ENCODE measurements at places on chromosomes 3 and 15. TPM values are rescaled to one million over a fixed set of nuclear protein-coding genes. Genes with fewer than 3 reads are reported as not detected.

DNA sequence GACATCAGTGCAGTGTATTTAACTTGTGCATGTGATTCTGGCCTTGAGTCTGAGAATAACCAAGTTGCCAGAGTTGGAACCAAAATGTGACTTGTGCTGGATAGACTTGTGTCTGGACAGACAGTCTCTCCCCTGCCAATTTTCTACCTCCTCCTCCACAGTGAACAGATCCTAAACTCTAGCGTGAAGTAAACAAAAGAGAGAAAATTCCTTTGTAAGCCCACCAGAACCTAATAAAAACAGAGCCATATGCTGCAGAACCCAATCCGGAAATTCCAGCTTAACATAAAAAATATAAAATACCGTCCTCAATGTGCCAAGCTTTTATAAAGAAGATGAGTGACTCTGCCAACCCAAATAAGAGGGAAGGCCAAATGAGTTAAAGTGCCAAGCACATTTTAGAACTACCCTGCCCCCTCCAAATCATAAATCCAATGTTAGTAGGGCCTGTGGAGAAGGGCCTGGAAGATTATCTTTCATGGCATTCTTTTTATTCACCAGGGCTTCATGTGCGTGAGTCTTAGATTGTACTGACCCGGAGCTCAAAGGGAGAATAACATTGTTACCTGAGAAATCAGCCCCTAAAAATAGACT lies 344.6 kb upstream of the PROK2 start:
- no peak for DNase-seq

DNA sequence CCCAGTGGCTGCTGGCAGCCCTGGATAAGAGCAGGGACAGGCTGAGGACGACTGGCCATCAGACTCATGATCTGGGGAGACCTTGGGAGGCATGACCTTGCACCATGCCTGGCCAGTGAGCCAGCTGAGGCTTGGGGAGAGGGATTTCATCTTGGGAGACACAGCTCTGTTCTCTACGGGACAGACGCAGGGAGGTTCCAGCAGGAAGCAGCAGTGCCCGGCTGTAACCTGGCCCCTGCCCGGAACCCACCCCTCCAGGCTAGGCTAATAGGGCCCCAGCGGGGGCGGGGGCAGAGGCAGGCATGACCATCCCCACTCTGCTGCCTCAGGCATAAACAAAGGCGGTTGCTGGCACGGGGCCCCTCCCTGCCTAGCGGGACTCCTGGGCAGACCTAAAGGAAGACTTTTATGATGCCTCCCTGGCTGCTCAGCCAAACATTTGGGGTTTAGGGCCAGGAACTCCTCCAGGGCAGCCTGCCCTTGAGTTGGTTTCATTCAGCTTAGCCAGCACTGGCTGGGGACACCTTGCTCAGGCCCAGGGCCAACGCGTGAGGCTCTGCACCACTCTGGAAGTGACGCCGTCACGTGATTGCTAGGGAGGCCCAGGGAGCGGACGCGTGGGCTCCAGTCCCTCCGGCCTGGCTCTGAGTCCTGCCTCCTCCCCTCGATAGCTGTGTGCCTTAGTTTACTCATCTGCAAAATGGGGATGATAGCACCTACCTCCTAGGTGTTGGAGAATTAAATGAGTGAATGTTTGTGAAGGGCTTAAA lies 27.6 kb downstream of the HDAC11 start:
- no peak for DNase-seq

The TMEM158 gene
- total RNA-seq, result 0.56 TPM

GRCh38 chr3:160540551-160540950 lies 24.8 kb downstream of the KPNA4 start:
- DNase-seq, result no peak

DNA sequence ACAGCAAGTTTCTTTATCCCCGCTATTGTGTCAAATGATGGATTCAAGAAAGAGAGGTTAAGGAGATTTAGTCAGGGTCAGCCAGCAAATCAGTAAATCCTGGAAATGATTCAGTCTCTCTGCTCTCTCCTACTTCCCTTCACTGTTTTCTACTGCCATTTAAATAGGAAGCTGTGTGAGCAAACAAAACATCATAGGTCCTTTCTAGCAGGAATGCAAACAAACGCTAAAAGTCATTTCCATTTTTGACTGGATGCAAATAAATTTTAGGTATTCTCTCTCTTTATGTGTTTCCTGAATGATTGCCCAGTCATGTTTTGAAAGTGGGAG lies 299.4 kb upstream of the RORA start:
- DNase-seq, result no peak

GRCh38 chr3:162884373-162884772 lies 1387.8 kb downstream of the OTOL1 start:
- no peak for DNase-seq

DNA sequence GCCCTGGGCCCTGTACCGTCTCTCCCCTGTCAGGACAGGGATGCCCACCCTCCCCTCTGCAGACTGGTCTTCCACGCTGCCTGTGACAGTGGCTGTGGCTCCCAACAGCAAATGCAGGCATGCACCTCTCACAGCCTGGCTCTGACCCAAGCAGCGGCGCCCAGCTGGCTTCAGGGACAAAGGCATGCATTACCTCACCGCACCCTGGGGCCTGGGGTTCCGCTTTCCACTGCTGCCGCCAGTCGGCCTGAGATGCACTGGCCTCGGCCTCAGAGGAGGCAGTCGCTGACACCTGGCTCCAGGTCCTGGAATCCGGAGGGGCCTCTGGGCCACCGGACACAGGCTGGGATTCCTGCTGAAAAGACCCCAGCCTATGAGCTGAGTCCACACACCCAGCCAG lies 70.3 kb downstream of the SCN5A start:
- DNase-seq, result peak; percentile 69

DNA sequence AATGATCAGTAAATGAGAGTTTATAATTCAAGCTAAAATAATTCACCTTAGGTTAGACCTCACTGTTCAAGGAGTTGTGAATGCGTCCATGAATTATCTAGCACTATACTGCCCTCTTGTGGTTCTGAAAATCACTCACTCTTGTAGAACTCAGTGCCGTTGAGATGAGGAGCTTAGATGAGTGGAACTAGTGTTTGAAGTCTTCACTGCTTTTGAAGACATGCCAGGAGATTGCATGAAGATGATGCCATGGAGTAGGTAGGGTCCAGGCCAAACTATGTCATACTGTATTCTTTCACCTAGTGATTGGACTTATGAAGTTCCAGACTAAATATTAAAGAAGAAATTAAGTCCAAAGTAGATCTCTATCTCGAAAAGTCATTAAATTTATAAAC lies 28.8 kb downstream of the LYSMD4 start:
- DNase-seq, result no peak

The TLR9 gene
- 0.29 TPM for total RNA-seq

The ARIH2 gene
- total RNA-seq, result 104 TPM

DNA sequence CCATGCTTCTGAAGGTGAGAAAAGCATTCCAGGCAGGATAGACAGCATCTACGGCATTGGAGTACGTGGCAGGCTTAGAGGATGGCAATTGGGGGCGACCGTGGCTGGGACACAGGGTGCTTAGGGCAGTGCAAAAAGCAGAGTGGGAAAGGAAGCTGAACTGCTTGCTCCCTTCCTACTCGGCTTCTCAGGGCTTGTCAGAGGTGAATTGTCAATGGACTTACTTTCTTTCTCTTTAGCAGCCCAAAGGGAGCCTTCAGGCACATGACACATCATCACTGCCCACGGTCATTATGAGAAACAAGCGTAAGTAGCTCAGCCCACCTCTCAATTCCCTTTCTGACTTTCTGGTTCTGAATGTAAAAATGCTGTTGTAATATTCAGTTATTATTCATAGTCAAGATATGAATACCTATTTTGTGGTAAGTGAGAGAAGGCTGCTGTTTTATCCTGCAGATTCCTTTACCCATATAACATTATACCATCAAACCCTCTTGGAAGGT lies 84.3 kb downstream of the KLHL25 start:
- no peak for DNase-seq

The ZXDC gene
- total RNA-seq, result 20.7 TPM

- no peak for DNase-seq
Measured at GRCh38 chr15:43376017-43376705, 5.3 kb downstream of the TUBGCP4 start.

The ARNT2 gene
- total RNA-seq, result 4.3 TPM

DNA sequence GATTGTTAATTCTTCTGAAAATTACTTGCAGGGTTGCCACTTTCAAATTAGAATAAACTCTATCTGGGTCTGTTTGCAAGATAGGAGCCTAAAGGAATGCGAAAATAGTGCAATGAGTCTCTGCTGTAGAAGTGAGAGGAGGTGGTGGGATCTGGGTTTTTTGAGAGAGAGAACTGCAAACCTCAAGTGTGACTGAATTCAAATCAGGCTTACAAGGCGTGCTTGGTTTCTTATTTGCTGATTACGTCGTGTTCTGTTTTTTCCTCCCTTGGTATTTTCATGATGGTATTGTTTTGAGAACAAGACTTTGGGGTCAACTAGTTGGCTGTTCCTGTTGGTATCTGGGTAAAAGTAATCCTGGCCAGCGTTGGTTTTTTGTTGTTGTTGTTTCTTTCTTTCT lies 490.9 kb upstream of the CFAP20DC start:
- no peak for DNase-seq

DNA sequence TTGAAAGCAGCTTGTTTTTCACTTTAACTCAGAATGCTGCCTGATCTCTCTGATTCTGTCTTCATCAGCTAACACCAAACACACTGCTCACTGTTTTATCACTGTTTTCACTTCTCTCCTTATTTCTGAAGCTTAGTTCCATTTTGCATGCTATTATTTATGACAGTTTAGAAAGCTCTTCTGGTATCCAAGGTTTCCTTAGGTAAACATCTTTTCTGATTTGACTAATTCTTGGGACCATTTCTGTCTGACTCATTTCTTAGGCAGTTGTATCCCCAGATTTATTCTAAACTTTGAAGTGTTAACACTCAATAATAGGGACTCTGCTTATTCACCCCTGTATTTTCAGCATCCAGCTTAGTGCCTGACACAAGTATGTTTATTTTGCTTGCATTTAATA lies 167.7 kb downstream of the BCHE start:
- no peak for DNase-seq

The TEX55 gene
- not detected for total RNA-seq

DNA sequence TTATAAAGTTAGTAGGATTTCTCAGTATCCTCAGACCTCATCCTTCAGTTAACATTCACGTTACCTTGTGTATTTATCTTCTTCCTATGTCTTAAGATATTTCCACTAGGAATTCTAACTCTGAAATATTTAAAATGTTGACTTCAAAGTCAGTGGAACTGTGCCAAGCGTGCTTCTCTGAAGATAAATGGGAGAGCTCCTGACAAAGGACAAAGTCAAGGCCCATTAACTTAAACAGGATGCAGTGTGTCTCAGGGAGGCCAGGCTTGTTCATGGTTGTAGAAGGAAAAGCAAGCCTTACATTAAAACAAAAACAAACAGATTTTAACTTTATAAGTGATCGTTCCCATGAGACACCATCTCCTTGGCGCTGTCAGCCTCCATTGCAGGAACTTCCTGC lies 41.5 kb downstream of the ABHD17C start:
- no peak for DNase-seq

DNA sequence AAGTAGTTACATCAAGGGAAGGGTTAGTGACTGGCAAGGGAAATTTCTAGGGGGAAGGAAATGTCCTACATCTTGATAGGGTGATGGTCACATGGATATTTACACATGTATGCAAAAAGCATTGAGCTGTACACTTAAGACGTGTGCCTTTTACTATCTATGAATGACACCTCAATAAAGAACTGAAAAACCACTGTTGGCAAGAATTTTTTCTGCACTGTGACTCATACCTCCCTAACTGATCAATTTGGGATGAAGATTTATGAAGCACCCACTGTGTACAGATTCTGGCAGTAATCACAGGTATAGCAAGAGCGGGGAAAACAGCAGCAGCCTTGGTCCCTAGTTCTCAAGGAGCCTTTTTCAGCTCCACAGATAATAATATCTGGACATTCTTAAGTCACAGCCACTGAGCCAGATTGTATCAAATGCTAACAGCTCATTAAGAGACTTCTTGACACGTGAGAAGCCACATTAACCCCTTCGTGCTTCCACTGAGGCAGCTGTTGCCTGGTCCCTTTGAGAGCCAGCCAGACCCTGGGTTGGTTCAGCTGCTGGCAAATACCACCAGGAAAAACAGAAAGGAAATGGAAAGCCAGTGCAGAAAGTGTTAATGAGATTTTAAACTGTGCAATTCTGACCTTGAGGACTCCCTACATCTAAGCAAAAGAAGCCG lies 32.0 kb upstream of the GALNT15 start:
- no peak for DNase-seq

- DNase-seq, result no peak
Measured at GRCh38 chr15:56772868-56773639, 39.7 kb upstream of the ZNF280D start.

The CCDC191 gene
- total RNA-seq, result 1.3 TPM

DNA sequence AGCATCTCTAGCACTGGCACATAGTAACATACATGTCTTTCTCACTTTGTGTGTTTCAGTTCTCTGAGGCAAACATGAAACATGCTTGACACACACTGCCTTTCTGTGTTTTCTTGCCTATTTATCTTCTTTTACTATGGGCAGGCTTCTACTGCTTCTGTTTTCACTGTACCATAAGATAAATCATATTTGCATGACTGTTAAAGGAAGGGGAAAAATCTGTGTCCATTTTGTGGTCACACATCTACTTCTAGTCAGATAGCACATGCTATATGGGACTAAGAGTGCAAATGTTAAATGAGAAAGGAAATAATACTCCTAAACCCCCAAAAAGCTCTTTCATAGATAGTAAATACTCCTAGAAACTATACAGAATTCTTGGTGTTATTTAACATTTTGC lies 386.4 kb downstream of the ZBTB20 start:
- no peak for DNase-seq

- DNase-seq, result no peak
Measured at GRCh38 chr3:155938409-155938808, 68.0 kb downstream of the GMPS start.

The CHST2 gene
- total RNA-seq, result 6.7 TPM

GRCh38 chr3:75296858-75297257 lies 367.3 kb upstream of the FRG2C start:
- DNase-seq, result no peak

- no peak for DNase-seq
Measured at GRCh38 chr3:127407026-127407939, 119.4 kb upstream of the PRR20G start.

The PLSCR2 gene
- total RNA-seq, result not detected

- no peak for DNase-seq
Measured at GRCh38 chr3:95752199-95752598, 1062.2 kb upstream of the EPHA6 start.

The NR2E3 gene
- total RNA-seq, result not detected

DNA sequence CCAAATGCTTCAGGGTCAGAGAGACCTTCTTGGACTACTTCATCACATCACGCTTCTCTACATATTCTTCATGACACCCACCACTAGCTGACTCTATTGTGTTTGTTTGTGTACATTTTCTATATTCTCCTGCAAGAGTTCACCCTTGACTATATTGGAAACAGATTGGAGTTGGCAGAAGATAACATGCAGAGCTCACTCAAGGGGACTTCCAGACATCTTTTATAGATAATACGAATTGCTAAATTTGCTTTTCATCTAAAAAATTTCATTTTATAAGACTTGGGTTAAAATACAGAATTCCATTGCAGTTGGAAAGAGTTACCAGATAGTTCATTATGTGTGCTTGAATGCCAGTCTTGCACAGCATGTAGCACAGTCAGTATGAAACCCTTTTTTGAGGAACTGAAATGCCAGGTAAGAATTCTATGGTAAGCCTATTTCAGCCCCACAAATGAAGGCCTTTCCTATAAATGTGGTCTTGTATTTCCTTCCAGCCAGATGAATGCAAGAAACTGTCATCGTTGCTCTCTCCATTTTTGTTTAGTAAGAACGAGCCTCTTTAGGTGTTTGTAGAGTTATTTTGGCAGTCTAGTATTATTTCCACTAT lies 177.6 kb downstream of the GHSR start:
- no peak for DNase-seq

The PLSCR5 gene
- not detected for total RNA-seq

Data from left cardiac atrium (tissue), 4 donors.